ENCODE measurements at places on chromosomes 7 and 10. TPM values are rescaled to one million over a fixed set of nuclear protein-coding genes. Genes with fewer than 3 reads are reported as not detected.

The CWF19L1 gene
- 18.1 TPM for total RNA-seq

The LRRD1 gene
- not detected for total RNA-seq

The NKX2-3 gene
- total RNA-seq, result not detected

The ZNF107 gene
- 4.3 TPM for total RNA-seq

GRCh38 chr10:78820007-78820362 is 248.8 kb upstream of the ZMIZ1 start:
- DNase-seq, result no peak

The GIMAP2 gene
- total RNA-seq, result 46.9 TPM

- no peak for DNase-seq
Observed at GRCh38 chr10:27997865-27998177, 1.1 kb downstream of the ODAD2 start.

GRCh38 chr7:125695626-125696025 is 766.0 kb upstream of the POT1 start:
- no peak for DNase-seq

The CLCN1 gene
- total RNA-seq, result not detected

DNA sequence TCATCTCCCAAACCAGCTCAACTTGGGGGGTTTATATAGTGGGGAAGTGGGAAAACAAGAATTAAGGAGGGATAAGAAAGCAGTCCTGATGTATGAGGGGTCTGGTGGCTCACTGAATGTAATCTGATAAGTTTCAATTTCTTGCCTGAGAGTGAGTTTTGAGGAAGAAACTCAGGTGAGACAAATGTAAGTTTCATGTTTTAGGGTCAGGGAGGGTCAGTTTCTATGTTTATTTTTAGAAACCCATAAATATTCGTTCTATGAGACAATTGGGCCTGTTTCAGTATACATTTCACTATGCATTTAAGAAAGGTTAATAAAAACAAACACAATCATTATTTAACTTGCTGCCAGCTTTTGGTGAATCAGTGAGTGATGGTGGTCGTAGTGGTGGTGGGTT is 128.0 kb upstream of the MBL2 start:
- DNase-seq, result no peak

The CPN1 gene
- total RNA-seq, result not detected

The KDM7A gene
- 17.9 TPM for total RNA-seq

DNA sequence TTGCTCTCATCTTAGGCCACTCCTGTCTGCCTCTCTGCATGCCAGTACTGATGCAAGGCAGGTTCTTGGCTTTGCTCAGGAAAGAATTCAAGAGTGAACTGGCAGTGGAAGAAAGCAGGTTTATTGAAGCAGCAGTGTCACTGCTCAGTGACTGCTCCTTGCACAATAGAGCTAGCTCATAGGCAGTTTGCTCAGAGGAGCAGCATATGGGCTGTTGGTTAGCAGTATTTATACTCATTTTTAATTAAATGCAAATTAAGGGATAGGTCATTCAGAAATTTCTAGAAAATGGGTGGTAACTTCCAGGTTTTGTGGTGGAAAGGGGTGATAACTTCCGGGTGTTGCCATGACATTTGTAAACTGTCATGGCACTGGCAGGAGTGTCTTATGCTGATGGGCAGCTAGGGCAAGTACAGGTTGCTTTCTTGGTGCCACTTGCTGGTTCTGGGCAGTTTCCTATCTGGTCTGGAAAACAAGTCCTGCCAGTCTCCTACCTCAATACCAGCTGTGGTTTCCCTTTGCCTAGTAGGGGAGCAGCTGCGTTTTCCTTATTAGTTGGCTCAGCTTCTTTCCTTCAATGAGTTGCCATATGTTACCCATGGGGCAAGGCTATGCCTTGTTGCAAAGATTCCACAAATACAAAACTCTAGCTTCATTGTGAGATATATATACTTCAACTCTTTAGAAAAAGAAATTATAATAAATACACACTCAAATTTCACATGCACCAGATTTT is 64.8 kb upstream of the CALD1 start:
- no peak for DNase-seq

DNA sequence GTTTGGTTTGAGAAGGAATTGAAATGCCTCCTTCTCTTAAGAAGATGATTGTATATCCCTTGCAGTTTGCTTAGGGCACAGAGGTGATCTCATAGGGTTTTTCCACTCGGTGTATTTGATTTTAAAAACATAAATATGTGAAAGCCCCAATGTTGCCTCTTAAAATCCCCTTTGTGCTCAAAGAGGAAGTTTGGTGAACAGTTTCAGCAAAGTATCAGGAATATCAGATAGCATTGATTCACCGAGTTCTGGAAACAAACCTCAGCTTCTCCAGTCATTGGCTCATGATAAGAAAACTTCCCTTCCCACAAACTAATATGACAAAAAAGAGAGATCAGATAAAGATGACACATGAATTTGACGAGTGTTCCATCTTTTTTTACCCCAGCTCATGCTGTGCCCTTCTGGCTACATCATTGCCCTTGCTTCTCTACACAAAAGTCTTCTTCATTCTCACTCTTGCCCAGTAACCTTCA is 20.1 kb upstream of the SMNDC1 start:
- no peak for DNase-seq

The KLF14 gene
- total RNA-seq, result not detected

DNA sequence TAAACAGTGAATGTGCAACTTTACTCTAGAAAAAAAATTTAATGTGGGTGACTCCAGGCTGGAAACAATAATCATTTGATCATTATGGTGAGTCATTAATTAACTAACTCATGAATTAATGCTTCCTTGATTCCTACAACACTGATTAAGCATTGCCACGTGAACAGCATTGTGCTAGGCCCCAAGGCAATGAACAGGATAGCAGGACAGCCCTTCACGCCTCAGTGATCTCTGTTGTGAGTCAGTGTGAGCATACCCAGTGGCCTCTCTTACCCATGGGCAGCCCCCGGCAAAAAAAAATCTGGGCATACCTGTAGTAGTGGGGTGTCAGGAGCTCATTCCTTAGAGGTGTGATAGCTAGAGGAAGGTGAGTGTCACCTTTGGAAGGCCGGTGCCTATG is 76.0 kb downstream of the DENND2A start:
- DNase-seq, result no peak

GRCh38 chr10:60135020-60135419 is 228.7 kb upstream of the CCDC6 start:
- no peak for DNase-seq

DNA sequence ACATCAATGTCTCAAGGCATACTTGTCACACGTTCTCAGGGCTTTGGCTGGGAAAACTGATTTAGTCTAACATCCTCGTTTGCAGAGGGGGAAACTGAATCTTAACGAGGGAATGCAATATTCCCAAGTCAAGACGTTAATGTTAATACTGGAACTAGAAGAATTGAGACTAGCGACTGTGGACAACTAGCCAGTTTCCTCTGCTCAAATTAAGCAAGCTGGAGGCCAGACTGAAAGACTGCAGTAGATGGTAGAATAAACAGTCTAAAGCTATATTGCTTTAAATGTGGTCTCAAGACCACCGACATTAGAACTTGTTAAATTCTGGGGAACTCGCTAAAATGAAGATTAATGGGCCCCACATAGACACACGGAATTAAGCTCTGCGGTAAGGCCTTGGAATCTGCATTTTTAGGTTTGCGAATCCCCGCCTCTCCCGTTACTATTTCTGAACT is 639 bp upstream of the TFAM start:
- DNase-seq, result no peak

The LAMB4 gene
- not detected for total RNA-seq

The ICA1 gene
- 19.5 TPM for total RNA-seq

GRCh38 chr7:51180092-51180491 is 136.5 kb downstream of the COBL start:
- no peak for DNase-seq

GRCh38 chr7:155864271-155864985 is 52.2 kb upstream of the SHH start:
- DNase-seq, result no peak

The MCM10 gene
- 0.38 TPM for total RNA-seq

DNA sequence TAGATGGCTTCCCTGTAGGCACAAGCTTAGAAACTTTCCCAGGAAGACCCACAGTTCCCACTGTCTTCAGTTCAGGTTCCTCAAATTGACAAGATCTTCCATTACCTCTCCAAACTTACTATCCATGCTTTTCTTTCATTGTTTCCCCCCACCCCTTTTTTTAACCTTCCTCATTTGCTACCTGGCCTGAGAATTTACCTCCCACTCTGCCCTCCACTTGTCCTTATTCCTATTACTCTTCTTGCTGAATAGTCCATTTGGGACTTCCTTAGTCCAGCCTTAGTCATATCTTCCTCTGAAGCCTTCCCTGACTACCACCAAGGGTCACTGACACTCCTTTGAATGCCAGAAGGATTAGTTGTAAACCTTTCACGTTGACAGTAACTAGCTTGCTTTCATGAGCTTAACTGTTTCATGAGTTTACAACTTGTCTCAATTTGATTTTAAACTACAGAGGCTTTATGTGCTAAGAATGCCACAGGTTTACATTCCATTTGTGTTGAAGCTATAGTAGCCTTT is 1.2 kb upstream of the CALU start:
- DNase-seq, result no peak

The HOXA2 gene
- total RNA-seq, result 1.5 TPM

The PPP1R3A gene
- total RNA-seq, result 0.24 TPM

DNA sequence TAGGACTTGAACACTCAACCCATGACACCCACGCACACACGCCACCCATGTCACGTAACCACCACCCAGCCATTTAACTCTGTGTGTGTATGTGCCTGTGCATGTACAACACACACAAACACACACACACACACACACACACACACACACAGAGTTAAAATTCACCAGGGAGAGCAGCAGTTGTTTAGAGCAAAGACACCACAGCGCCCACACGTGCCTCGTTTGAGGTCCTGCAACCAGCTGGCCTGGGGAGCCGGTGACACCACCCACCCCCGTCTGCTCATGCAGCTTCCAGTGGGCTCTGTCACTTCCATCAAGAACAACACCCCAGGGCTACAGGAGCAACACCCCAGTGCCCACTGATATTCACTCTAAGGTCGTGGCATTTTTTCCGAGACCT is 97.4 kb downstream of the ELFN1 start:
- DNase-seq, result no peak

GRCh38 chr7:64990216-64990615 is 620 bp downstream of the ZNF117 start:
- DNase-seq, result no peak

The CDNF gene
- total RNA-seq, result 1.3 TPM

- DNase-seq, result no peak
Observed at GRCh38 chr7:48011951-48012350, 17.0 kb downstream of the SUN3 start.

The CCM2 gene
- total RNA-seq, result 45.7 TPM

The ZNF783 gene
- total RNA-seq, result 15.1 TPM

GRCh38 chr10:8069108-8069507 is 14.6 kb downstream of the GATA3 start:
- no peak for DNase-seq

All from lower lobe of right lung (tissue), 2 donors.